T1000 (cell line): ENCODE measurements at places on chromosomes 6 and 20.

- DNase-seq: no peak
Measured at GRCh38 chr6:41366150-41366549, 30.7 kb downstream of the NCR2 start.

DNA sequence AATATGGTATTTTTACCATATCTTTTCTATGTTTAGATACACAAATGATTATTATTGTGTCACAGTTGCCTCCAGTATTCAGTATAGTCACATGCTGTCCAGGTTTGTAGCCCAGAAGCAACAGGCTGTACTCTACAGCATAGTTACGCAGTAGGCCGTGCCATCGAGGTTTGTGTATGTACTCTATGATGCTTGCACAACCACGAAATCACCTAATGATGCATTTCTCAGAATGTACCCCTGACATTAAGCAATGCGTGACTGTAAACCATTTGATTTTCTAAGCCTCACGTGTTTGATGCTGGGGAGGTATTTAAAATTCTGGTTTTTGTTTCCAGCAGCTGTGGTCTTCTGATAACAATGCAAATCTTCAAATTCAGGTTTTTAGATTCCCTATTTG is 207.6 kb downstream of the UST start:
- DNase-seq: no peak

DNA sequence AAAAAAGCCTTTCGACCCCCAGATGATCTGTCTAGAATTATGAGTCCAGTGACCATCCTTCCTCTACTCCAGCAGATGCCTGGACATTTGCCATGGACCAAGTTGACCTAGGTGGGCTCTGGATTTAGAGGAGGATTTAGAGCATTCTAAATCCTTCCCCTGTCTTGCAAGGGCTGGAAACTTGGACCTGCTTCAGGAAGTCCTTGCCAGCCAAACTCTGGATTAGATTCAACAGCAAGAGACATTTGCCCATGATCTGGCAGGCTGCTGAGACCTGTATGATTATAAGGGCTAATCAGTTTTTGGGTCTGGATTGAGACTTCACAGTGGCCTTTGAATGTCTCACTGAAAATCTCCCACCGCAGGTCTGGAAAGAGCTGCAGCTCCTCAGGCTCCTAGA is 13.1 kb upstream of the HDGFL1 start:
- DNase-seq: no peak

DNA sequence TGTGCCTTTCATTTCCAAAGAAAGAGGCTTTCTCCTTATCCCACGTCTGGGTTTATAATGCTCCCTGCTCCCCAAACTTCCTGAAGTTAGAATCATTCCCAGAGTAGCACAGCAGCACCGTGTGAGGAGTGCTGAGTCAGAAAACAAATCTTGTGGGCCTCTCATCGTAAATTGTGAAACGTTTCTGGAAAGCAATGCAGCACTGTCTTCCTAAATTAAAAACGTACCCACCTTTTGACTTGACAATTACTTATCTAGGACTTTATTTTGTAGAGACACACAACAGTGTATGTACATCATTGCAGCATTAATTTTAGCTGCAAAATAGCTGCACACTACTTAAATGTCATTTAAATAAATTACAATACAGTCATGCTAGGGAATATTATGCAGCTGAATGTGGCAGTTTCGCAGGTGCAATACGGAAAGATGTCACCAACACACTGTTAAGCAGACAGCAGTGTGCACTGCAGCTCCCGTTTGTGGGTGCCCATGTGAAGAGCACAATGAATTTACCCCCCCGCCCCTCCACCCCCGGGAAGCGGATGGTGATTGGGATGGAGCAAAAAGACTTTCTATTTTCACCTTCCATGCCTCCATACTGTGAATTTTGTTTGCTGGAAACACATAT is 30.8 kb downstream of the RRBP1 start:
- DNase-seq: no peak

DNA sequence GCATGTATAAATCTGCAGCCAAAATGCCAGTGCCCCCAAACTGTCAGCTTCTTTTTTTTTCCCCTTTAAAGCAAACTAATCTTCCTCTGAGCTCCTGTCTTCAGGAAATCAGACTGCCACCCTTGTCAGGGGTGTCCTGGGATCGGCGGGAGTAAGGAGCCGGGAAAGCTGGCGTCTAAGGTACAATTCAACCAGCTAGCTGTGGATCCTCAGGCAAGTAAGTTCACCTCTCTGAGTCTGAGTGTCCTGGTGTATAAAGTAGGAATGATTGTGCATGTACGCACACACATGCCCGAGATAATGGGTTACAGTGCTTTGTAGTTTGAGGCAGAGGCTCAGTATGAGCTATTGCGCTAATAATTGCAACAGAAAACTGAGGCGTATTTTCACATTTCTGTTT is 98.3 kb downstream of the ANKRD60 start:
- DNase-seq: no peak

- DNase-seq: no peak
Measured at GRCh38 chr6:113556775-113557174, 300.4 kb upstream of the MARCKS start.

GRCh38 chr6:39289490-39289889 is 24.7 kb downstream of the KCNK17 start:
- no peak for DNase-seq

DNA sequence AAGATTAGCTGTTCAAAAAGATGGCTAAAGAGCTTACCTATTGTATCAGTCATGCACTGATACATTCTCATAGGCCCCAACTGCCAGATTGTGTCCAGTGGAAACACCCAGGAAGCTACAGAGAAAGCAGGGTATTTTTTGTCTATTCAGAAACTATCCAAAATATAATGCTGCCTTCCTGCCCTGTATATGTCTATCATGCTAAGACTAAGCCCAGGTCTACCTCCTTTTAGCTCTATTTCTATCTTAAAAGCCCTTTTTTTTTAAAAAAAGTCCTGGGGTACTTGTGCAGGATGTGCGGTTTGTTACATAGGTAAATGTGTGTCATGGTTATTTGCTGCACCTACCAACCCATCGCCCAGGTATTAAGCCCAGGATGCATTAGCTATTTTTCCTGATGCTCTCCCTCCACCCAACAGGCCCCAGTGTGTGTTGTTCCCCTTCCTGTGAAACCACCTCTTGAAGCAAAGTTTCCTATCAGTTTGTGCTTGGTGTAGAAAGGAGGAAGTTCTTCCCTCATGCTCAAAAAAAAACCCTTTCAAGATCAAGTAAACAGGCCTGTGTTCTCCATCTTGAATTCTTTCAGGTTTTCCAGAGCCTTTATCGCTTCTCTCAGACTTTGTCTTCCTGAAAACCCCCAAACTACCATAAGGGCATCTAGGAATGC is 514 bp downstream of the DEFB129 start:
- no peak for DNase-seq

- DNase-seq: no peak
Measured at GRCh38 chr20:33299111-33299603, 16.1 kb downstream of the BPIFB1 start.

DNA sequence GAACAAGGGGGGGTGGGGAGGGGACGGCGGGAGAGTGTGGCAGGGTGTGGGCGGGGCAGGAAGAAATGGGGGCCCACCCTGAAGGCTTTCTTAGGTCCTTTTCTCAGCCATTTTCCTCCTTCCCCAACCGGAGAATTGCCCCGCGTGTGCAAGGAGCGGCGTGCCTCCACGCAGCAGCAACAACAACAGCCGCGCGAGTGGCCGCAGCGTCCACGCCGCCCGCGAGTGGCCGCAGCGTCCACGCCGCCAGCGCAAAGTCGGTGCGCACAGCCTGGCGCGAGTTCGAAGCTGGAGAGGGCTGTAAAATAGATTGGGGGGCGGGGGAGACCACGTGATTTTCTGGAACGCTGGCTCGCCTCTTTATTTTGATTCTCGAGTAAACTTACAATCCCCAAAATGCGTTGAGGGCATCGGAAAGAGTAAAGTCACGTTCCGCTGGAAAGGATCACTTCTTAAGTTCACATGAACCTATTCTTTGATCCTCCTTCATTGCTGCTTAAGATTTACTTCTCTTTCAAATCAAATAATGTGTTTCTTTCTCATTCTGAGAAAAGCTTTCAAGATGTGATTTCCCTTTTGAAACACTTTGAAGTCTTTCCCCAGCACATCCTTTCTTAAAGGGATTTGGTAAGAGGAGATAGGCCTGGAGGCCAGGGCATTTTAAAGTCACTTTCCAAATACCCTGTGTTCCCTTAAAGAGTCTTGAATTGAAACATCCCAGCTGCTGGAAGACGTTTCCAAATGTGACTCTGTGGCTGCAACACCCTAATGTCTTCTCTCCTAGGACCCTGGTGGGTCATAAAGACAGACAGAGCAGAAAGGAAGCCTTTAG is 66.7 kb upstream of the ZNF217 start:
- DNase-seq: no peak

GRCh38 chr6:118553132-118553531 is 5.0 kb downstream of the PLN start:
- no peak for DNase-seq

GRCh38 chr20:36367907-36368799 is 62.0 kb downstream of the DLGAP4 start:
- no peak for DNase-seq
